Stimulated activated CD4-positive, alpha-beta T cell treated with anti-CD3 and anti-CD28 coated beads, Interleukin-4, amount 100 ng/mL, for 4 hours (primary cell): ENCODE measurements at places on chromosomes 7 and 10.
A peak's percentile ranks its signal among the peaks of the same experiment; 100 is the strongest.

GRCh38 chr7:25427721-25428120, 199.4 kb upstream of the NPVF start:
- DNase-seq, result no peak

DNA sequence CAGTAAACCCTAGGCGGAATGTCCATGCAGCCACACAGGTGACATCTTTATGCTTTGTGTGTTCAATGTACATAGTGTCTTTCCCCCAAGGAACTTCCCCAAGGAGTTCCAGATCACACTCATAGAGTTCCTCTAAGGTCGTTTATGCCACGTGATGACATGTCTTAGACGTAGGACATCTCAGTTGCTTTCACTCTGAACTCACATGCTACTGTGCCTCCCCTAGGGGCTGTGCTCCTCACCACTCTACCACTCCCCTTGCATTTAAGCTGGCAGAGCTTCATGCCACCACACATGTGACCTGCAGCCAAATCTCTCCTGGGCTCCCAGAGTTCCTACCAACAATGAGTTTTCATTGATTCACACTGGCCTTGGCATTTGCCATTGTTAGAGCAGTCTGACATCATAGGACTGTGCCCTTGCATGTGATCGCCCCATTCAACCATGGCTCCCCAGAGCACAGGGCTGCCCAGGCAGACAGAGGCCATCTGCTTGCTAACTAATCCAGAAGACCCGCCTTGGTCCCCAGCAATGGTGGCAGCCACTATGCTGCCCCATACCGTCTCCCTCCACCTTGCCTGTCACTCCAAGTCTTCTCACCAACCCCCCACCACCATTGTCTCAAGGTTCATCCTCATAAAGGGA, 95.3 kb upstream of the MACROH2A2 start:
- DNase-seq, result no peak

DNA sequence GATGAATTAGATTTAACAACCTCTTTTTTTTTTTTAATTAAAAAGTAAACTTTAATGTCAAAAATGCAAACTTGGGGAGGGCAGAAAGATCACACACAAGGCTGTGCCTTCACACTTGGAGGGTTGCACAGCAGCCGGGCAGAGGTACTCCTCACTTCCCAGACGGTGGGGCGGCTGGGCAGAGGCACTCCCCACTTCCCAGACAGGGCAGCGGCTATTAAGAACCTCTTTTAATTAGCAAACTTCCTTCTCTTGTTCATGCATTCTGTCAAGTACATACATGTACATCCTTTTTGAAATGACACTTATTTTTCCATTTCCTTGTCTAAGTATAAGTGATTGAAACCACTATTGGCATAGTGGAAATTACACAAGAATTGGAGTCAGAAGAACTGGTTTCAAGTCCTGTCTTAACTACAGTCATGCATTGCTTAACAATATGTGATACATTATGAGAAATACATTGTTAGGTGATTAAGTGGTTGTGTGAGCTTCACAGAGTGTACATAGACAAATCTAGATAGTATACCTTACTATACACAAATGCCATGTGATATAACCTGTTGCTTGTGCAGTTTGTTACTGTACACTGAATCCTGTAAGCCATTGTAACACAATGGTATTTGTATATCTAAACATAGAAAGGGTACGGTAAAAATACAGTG, 26.5 kb downstream of the BTRC start:
- no peak for DNase-seq

DNA sequence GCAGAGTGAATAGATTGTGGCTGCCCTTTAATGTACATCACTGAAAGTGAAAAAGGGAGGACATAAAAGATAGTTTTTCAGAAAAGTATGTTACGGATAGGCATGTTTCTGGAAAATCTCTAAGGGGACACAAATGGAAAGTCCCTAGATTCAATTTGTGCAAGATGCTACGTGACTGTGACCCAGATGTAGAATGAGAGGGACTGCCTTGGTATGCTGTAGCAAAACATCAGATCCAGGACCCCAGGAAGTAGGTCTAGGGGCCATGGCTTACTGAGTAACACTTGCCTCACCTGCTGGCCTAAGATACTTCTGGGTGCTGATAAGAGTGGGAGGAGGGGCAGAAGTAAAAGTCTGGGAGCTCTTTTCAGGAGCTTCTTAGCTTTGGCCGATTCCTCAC, 191.2 kb upstream of the PHYHIPL start:
- DNase-seq, result no peak

GRCh38 chr7:122300956-122301833, 3.4 kb downstream of the FEZF1 start:
- no peak for DNase-seq

DNA sequence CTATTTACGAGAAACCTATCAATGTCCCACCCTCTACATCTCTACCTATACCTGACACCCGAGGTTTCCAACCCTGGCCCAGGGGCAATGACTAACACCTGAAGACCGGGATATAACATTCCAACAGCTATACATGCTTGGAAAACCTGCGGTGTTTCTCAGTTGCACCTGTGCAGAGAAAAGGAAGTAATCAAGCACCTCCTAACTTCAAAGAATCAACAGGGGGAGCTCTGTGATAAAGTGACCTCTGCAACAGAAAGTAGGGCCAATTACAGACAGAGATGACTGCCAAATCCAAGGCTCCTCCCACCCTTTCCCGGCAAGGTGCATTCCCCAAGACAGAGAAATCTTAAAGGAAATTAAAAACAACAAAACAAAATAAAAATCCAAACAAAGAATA, 41.3 kb downstream of the CCDC6 start:
- DNase-seq, result no peak

DNA sequence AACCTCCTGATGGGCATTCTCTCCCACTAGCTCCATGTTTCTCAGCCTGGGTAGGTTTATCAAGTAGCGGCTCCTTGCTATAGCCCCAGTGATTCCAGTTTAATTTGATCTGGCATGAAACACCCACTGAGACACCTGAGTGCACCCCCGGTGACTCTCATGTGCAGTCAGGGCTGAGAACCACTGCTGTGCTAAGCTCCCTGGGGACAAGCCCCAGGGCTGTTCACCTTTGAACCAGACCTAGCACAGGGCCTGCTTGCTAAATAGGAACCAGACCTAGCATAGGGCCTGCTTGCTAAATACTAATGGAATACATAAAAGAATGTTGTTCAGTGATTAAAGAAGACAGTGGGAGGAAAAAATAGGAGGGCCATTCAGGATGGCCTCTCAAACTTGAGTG, 167.6 kb downstream of the JAZF1 start:
- no peak for DNase-seq

- DNase-seq, result no peak
These were observed 136.9 kb downstream of the SNX10 start for GRCh38 chr7:26428571-26428970.

- peak; percentile 5 for DNase-seq
These were observed 649 bp downstream of the ACTR3B start for GRCh38 chr7:152759949-152760853.

GRCh38 chr7:90579181-90579688, 16.9 kb upstream of the CDK14 start:
- DNase-seq, result no peak
